ENCODE measurements at places on chromosomes 7 and 10.

- no peak for DNase-seq
These were observed 5.2 kb downstream of the CLIP2 start for GRCh38 chr7:74294191-74294998.

DNA sequence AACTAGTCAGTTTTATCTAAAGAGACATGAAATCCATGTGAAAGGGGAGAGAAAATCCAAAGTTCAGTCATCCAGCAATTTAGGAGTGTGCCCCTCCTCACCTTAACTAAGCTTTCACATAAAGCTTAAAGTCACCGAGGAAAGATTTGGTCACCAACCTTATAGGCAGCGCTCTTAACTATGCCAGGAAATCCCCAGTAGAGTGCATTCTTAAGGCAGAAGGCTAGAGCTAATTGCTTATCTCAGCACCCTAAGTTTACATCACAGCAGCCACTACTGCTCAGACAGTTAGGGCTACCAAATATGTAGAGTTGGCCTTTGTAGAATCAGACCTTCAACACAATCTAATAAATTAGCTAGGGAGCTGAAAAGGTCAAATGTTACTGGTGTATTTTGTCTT is 47.9 kb downstream of the MTPN start:
- no peak for DNase-seq

GRCh38 chr7:130426564-130426963 is 14.3 kb downstream of the CEP41 start:
- no peak for DNase-seq

DNA sequence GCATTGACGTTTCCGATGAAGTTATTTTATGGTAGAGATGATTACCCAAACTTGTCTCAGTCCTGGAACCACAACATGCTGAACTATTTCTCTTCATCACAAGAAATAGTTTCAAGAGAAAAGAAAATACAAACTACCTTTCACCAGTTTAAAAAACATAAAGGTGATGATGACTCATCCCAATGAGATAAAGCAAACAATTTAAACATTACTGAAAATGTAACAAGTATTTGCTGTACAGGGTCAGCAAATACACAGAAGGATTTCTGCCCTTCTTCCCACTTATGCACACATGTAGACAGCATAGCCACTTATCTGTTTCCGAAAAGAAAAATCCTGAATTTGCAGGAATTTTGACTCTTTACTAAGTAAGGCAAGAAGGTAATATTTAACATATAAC is 50.8 kb downstream of the RHOBTB1 start:
- DNase-seq, result no peak

DNA sequence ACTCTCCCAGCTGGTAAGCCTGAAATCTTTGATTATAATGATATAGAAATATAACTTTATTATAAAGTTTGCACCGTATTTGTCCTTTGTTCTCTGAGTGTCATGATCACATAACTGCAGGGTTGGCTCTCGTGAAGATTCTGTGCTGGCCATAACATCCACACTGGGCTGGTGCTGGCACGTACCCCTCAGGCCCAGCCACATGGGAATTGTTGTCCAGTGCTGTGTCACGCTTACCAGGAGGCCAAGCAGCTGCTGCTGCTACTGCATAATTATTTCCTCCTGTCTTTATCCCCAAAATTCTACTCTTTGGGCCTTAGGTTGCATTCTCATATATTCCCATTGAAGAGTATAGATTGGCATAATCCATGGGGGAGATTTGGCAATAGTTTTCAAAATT is 20.8 kb upstream of the UCN3 start:
- DNase-seq, result no peak

DNA sequence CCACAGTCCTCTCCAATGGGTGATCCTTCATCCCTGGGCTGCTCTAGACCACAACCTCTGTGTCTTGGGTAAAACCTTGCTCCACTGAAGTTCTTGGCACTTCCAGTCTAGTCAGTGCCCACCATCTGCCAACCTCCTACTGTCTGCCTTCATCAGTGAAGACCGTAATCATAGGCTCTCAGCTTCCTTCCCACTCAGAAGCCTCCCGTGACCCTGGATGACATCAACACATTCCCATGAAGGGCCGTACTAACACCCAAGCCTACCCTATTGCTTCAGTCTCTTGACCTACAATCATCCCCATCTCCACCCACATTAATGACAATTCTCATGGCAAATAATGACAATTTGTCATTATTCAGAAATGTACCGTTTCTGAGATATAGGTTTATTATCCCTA is 27.6 kb upstream of the GARS1 start:
- no peak for DNase-seq

DNA sequence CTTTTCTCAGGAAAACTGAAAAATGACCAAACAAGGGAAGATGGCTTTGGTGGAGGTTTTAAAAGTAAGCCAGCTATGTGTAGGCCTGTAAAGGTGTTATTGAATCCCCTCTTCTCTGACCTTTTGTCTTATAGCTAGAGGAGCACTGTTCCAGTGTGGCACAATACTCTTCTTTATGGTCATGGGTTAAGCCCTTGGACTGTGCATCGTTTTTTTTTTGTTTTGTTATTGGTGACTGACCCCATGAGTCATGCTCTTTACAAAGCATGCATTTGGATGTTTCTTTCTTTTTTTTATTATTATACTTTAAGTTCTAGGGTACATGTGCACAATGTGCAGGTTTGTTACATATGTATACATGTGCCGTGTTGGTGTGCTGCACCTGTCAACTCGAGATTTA is 19.6 kb upstream of the FAM25A start:
- DNase-seq, result no peak

- no peak for DNase-seq
These were observed 255.9 kb downstream of the KCNMA1 start for GRCh38 chr10:77381750-77382149.

GRCh38 chr10:132799865-132800264 is 13.9 kb upstream of the NKX6-2 start:
- DNase-seq, result no peak

DNA sequence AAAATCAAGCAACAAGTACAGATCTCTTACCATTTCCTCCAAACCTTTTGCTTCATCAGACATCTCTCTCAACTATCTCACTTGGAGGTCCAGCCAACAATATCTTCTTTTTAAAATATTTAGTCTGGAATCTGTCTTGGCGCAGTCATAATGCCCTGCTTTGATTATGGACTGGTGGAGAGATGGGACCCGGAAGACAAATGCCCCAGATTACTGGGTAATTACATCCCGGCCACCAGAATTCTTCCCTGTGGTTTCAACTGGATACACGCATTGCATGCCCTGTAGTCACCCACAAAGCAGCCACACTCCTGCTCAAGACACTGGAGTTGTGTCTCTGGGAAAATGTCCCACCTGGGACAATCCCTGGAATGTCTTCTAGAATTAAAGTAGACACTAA is 65.5 kb downstream of the BPGM start:
- no peak for DNase-seq

DNA sequence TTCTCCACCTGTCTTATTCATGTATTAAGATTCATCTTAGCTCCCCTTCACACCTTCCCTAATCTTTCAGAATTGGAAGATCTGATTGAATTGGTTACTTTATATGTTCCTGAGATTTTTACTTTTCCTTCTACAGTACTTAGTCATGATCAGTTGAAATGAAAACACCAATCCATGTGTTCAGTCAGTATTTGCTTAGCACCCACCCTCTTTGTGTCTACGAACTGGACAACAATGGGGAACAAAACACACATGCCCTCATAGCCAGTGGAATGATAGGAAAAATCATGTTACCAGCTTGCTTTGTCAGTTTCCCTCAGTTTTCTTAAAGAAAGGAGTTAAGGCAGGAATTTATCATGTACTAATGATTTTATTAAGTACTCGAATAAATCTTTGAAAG is 2.0 kb downstream of the MASTL start:
- DNase-seq, result no peak

DNA sequence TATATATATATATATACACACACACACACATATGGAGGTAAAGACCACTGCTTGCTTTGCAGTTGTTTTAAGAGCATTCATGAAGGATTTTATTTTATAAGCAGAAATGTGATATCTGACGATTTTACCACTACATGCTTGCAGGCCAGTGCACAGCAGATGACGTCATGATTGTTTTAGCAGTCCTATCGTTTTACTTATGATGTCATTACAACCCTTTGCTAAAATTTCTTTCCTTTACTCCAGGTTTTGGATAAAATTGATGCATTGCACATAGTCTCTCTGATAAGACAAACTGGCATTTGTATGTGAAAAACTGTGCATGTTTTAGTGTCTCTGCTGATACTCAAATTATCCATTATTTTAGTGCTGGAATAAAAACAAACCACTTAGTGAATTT is 9.2 kb downstream of the EGFR start:
- no peak for DNase-seq

- DNase-seq, result no peak
These were observed 27.1 kb upstream of the PRKCQ start for GRCh38 chr10:6607182-6607581.

- no peak for DNase-seq
These were observed 167.1 kb upstream of the RHEB start for GRCh38 chr7:151686826-151687225.

DNA sequence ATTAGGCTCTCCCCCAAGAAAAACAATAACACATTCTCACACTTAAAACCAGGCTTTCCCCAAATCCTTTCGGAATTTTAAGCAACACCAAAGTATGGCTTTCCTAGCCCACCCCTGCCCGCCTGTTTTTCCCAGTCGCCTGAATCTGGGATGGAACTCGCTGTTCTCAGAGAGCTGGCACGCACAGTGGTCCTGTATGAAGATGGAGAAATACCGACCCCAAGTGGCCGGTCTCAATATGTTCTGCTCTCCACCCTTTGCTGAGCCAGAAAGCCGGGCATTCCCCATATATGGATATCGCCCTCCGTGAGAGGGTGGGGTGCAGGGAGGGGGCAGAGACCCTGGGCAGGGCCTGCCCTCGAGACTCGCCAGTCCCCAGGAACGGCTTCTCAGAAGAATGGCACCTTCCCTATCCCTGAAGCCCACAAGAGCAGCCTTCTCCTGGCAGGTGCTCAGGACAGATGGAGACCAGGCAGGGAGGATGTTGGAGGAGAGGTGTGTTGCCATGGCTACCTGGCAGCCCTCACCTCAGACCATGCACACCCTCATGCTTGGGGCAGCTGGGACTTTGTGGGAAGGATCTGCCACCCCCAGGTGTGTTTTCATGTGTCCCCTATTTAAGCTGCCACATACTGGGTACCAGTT is 3.4 kb downstream of the TACR2 start:
- peak; percentile 62 for DNase-seq

- no peak for DNase-seq
These were observed 8.3 kb upstream of the FMC1 start for GRCh38 chr7:139332697-139333359.

DNA sequence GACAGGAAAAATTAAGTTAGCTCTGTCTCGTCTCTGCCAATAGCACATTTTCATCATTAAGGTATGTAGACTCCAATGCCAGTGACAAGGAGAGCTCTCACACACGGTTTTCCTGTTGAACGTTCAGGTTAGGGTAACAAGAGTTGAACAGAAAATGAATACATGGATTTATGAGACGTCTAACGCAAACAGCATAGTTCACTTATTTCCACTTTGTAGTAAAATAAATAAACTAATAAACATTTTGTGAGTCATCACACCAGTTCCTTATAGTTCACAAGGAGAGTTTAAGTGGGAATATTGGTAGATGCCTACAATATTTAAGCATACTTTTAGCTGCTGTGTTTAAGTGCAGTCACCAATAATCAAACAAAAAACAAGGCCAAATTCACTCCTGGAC is 21.1 kb downstream of the DRGX start:
- DNase-seq, result no peak

DNA sequence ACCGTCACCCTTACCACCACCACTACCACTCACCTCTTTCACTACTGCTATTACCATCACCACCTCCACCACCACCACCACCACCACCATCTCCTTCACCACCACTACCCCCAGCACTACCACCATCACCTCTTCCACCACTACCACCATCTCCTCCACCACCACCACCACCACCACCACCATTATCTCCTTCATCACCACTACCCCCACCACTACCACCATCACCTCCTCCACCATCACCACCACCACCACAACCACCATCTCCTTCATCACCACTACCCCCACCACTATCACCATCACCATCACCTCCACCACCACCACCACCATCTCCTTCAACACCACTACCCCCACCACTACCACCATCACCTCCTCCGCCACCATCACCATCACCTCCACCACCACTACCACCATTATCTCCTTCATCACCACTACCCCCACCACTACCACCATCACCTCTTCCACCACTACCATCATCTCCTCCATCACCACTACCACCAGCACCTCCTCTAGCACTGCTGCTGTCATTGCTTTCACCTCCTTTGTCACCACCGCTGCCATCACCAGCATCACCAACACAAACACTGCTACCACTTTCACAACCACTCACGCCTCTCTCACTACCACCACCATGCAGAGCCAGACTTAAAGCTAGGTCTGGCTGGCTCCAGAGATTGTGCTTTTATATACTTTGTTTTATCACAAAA is 109.3 kb downstream of the ICA1 start:
- DNase-seq, result no peak

GRCh38 chr10:49099046-49099445 is 16.3 kb downstream of the VSTM4 start:
- DNase-seq, result no peak

DNA sequence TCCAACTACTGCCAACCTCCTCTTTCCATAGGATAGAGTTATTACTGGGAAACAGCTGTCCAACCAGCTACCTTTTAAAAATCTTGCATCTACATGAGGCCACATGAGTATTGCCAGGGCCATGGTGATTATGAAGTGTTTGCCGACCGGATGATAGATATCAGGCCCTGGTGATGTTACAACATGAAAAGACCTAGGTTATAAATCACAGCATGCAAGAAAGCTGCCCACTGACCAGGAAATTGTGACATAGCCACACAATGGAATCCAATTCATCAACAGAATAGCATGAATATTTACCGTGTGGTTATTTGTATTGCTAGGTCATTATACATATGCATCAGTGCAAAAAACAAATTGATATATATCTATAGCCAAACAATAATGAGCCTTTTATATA is 517.0 kb downstream of the INHBA start:
- no peak for DNase-seq

DNA sequence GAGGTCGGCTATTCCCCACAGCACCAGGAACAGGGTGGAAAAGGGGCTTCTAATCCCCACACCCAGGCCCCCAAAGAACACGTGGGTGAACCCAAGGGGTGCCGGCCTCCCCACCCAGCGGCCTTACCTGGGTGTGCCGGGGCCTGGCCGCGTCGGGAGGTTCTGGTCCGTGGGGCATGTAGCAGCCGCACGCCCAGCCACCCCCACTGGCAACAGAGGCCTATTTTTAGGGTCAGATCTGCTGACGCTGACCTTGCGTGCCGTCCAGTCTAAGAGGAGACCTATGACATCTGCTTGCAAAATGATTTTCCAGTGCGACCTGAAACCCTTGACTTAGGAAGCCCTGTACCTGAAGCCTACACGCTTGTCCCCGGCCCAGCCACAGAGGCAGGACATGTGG is 38.0 kb upstream of the SAMD8 start:
- DNase-seq, result no peak

GRCh38 chr7:151177310-151177709 is 9.7 kb downstream of the ASB10 start:
- no peak for DNase-seq

GRCh38 chr7:115153769-115154477 is 232.0 kb downstream of the MDFIC start:
- no peak for DNase-seq
